RPMI8226 (cell line): ENCODE measurements at places on chromosomes 6 and 20.

GRCh38 chr6:55069132-55069781 lies 105.1 kb upstream of the HCRTR2 start:
- peak; percentile 30 for DNase-seq

DNA sequence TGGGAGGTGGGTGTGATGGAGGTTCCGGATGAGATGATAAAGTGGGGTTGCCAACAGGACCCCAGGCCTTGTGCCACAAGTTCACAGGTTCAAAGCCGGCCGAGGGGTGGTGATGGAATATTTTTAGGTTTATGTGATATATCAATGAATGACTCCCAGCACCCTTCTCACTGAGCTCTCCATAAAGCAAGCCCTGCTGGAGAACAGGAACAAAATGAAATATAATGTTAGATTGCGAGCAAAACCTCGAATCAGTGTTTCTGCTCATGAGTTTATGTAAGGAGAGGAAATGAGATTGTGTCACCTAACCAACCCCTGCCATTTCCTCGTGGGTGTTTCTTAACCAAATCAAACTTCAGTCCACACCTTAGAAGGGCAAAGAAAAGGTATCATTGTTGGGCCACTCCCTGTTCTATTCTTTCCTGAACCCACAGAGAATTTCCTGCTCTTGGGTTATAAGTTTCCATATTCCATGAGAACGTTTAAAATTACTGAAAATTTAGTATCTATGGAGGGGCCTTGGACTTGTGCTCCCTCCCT lies 192.2 kb upstream of the EXOC2 start:
- no peak for DNase-seq

DNA sequence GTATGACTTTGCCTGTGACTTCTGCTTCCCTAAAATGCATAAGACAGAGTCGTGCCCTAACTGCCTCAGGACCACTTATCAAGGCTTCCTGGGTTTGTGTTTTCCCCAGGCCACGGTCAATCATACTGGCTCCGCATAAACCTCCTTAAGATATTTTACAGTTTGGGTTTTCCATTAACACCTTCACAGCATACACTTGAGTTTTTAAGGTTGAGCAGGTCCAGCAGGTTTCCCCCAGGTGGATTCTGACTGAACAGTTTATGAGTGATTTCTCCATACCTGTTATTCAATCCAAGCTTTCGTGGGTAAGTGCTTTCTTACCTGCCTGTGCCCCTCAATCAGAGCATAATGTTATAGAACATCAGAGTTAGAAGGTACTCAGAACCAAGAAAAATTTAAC lies 39.3 kb downstream of the NINL start:
- DNase-seq, result no peak

- no peak for DNase-seq
These were observed 49.9 kb downstream of the EZR start for GRCh38 chr6:158769234-158769770.
